Glutamatergic neuron (in vitro differentiated cells): ENCODE measurements at places on chromosomes 1 and 21.

DNA sequence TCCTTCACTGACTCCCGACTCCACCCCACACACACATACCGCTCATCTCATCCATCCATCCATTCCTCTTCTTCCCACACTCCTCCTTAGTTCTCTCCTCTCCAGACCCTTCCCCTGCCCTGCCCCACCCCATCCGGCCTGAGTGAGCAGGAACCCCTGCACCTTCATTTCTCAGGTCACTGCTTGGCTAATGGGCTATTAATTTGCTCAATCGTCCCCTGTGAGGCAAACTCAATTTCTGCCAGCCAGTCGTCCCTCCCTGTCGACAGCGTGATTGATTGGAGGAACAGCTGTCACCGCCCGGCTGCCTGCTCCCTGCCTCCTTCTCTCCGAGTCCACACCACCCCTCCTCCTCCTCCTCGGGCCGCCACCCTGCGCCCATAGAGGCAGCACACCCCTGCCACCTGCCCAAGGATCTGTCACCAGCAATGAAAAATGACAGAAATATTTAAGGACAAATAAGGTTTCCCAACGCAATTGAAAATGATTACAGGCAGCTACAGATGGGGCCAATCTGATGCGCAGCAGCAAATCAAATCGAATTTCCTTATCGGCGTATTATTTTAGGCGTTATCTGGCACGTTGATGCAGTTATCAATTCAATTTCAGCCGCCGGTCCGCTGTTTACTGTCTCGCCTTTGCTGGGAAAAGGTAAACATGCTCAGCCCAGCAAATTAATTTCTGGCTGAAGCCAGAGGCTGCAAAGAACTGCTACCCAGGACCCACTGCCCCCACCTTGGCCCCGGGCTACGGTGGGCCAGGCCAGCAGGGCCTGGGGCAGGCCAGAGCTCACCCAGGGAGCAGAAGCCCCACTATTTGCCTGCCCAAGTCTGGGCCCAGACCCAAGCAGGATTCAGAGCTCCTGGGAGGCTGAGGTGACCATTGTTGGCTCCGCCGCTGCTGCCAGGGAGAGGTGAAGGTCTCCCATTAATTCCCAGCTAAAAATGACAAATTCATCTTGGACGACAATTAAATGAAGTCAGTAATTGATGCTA lies 71.3 kb downstream of the TMEM53 start:
- peak; percentile 81 for DNase-seq

- no peak for DNase-seq
Observed at GRCh38 chr1:26829184-26829911, 2.9 kb downstream of the ZDHHC18 start.

GRCh38 chr1:209428241-209428921 lies 155.1 kb upstream of the CAMK1G start:
- DNase-seq, result no peak

DNA sequence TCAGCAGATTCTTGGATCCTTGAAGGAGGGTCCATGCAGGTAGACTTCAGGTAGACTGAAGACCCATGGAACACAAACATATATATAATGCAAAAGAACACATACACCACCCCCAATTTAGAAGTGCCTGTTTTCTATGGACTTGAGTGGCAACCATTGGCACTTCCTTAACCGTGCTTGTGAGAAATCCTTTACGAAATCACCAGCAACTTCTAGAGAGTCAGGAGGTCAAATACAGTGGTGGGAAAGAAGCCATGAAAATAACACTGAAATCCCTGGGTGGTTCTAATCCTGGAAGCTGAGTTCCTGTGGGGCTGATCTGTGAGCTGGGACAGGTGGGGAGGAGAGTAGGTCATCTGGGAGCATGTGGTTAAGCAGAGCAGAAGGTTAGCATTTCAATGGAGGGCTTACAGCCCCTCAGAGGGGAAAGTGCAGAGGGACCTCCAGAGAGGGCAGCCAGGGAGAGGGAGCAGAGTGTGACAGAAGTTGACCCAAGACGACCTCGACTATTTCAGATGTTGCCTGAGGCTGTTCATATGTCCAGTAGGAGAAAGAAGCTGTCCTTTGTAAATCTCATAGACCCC lies 13.0 kb upstream of the IL10 start:
- DNase-seq, result no peak

- no peak for DNase-seq
Observed at GRCh38 chr1:51966559-51966958, 23.9 kb downstream of the RAB3B start.

- peak; percentile 78 for DNase-seq
Observed at GRCh38 chr1:1305300-1306069, 2.2 kb downstream of the ACAP3 start.

DNA sequence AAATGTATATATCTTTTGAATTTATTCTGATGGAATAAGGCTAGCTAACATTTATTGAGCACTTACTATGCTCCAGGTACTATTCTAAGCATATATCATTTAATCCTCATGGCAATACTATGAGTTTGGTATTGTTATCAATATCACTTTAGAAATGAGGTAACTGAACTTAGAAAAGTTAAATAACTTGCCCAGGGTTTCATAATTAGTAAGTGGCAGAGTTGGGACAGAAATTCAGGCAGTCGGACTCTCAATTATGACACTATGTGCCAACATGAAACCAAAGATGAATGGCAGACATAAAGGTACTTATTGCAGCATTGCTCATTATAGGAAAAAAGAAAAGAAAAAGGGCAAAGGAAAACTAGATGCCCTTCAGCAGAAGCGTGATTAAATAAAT lies 48.2 kb downstream of the RAB3GAP2 start:
- no peak for DNase-seq

GRCh38 chr1:151868486-151868885 lies 15.0 kb upstream of the THEM5 start:
- DNase-seq, result no peak

DNA sequence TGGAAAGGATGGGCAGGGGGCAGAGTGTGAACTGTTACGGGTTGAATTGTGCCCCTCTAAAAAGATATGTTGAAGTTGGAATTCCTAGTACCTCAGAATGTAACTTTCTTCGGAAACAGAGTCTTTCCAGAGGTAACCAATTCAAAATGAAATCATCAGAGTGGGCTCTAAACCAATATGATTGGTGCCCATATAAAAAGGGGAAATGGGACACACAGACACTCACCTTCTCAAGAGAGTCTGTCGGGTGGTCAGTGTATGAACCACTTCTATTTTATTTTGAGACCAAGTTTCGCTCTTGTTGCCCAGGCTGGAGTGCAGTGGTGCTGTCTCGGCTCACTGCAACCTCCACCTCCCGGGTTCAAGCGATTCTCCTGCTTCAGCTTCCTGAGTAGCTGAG lies 7.6 kb downstream of the EDARADD start:
- no peak for DNase-seq

- DNase-seq, result no peak
Observed at GRCh38 chr1:227323967-227324268, 5.6 kb upstream of the CDC42BPA start.

DNA sequence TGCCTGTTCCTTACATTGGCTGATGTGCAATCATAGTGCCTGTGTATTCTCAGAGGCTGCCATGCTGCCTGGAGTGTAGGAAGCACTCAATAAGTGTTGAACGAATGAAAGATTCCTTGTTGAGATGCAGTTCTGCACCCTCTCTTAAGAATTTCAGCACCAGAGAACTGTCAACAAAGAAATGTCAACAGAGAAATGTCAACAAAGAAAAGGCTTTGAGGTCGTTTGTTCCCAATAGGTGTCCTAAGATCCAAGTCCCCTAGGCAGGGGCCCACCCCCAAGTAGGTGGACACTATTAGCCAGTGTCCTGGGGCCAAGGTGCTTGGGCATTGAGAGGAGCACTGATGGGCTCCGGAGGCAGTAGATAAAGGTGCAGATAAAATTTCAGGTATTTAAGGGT lies 12.6 kb downstream of the KCND3 start:
- no peak for DNase-seq
